Hematopoietic multipotent progenitor cell treated with erythropoietin and hydrocortisone succinate and interleukin-3 and kit ligand, for 8 days (in vitro differentiated cells): ENCODE measurements at places on chromosomes 2 and 18.

GRCh38 chr2:198659096-198659870, 798.5 kb downstream of the SATB2 start:
- DNase-seq, result no peak

GRCh38 chr2:3516831-3517230, 2.5 kb downstream of the ADI1 start:
- no peak for DNase-seq

DNA sequence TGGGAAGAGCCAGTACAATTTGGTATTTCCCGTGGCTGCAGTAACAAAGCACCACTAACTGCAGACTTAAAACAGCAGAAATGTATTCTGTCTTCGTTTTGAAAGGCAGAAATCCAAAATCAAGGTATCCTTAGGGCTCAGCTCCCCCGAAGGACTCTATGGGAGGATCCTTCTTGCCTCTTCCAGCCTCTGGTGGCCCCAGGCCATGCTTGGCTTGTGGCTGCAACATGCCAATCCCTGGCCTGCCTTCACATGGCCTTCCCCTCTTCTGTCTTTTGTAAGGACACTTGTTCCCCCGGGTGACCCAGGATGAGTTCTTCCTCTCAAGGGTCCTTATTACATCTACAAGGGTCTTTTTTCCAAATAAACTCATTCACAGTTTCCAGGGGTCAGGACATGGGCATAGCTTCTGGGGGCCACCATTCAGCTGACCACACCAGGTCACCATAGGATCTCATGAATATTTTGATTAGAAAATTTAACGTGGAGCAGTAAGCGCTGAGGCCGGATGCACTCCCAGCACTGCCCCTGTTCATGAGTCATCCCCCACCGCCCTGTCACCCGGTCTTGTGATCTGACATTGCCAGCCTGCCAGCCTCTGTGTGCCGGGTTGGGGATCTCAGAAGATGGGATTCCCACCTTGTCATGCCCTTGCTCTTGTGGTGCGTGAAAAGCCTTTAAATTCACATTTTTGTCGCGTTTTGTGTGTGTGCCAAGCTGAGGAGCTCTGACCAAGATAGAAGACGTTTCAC, 61.2 kb upstream of the B3GNT7 start:
- no peak for DNase-seq

GRCh38 chr2:78541451-78542267, 483.8 kb upstream of the REG3G start:
- no peak for DNase-seq

- no peak for DNase-seq
Measured at GRCh38 chr18:39913672-39914366, 2041.2 kb upstream of the PIK3C3 start.
